ENCODE measurements at places on chromosomes 3 and 15. TPM values are rescaled to one million over a fixed set of nuclear protein-coding genes. Genes with fewer than 3 reads are reported as not detected.

- no peaks in the 10 kb centered on the region for H3K36me3 ChIP-seq
- H3K4me3 ChIP-seq = no peak overlapping the region
- DNase-seq = no peak
- no peaks in the 10 kb centered on the region for H3K4me1 ChIP-seq
- no peak overlapping the region for H3K27ac ChIP-seq
Measured at GRCh38 chr15:85063088-85063487, 81.4 kb downstream of the PDE8A start.

DNA sequence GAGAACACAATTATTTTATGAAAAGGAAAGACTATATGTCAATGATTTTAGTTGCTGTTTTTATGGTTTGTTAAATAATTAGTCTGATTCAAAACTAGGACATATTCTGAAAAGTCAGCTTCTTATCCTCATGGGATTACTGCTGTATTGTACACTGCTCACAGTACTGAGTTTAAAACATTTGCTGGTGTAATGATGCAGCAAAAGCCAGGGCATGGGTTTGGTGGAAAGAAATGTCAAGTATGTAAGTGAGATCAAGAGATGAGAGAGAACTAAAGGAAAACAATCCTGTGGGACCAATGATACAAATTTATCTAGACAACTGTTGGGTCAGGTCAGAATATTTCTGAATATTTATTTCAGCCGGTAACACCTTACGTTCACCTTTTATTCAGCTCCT lies 210.1 kb upstream of the ARHGEF26 start:
- no peaks in the 10 kb centered on the region for H3K36me3 ChIP-seq
- no peak overlapping the region for H3K4me3 ChIP-seq
- H3K27ac ChIP-seq = no peak overlapping the region
- DNase-seq = no peak
- H3K4me1 ChIP-seq = no peaks in the 10 kb centered on the region

GRCh38 chr15:35007397-35007796 lies 19.3 kb upstream of the ZNF770 start:
- H3K27me3 ChIP-seq = no peaks in the 10 kb centered on the region
- no peaks in the 10 kb centered on the region for H3K4me1 ChIP-seq
- H3K27ac ChIP-seq = no peak overlapping the region
- no peak for DNase-seq

- no peaks in the 10 kb centered on the region for H3K36me3 ChIP-seq
- DNase-seq = no peak
- H3K4me3 ChIP-seq = no peak overlapping the region
- H3K4me1 ChIP-seq = no peaks in the 10 kb centered on the region
Measured at GRCh38 chr3:100844063-100844936, 135.0 kb downstream of the TFG start.

Gene OSBPL10
- 13.0 TPM for total RNA-seq

Data from right lobe of liver (tissue), 6 donors.